Cardiac fibroblast (primary cell): ENCODE measurements at places on chromosomes 6 and 20.

DNA sequence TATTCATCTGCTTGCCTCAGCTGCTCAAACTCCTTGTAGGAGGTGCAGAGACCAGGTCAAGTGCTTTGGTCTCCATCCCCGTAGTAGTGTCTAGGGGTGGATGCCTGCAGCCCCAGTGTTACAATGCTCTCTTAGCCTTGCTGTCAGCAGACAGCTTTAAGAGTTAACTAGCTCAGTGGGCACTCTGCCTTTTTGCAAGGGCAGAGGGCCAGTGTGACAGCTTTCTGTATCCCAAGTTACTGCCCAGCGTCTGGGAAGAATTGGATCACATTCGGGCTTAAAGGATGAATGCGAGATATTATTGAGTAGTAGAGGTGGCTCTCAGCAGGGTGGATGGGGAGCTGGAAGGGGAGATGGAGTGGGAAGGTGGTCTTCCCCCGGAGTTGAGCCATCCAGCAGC lies 339.9 kb upstream of the RNF217 start:
- no peak for DNase-seq

DNA sequence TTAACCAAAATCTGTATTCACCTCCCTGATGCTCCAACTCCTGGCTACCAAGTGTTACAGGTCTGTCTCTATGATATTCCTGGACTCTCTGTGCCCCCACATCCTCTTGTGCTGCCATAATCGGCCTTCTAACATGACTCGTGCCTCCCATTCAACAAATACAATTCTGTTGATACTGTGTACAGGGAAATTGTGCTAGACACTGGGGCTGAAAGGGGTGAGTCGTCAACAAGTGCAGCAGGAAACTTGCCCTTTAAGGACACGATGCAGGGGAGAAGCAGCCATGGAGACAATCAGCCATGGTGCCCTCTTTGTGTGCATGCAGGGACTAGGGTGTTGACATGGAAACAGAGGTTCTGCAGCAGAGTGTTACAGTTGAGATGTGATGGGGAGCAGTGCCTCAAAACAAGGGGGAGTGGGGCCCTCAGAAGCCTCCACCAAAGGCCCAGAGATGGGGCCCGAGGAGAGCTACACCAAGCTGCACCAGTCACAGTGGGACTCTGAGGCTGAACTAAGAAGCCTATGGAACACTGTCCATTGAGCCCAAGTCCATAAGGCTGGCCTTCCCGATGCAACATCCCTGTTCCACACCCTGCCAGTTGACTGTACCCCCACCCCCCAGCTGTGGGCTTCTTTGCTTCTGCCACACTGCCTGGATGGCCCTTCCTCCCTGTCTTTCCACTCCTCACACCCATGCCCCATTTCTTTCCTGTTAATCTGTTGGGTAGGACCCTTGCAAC lies 3.1 kb downstream of the PCED1A start:
- DNase-seq = no peak

- DNase-seq = no peak
Measured at GRCh38 chr6:37878150-37878710, 58.7 kb downstream of the ZFAND3 start.

- no peak for DNase-seq
Measured at GRCh38 chr6:39256294-39256940, 27.1 kb upstream of the KCNK5 start.

- DNase-seq = no peak
Measured at GRCh38 chr6:109093732-109094415, 772 bp downstream of the SESN1 start.

DNA sequence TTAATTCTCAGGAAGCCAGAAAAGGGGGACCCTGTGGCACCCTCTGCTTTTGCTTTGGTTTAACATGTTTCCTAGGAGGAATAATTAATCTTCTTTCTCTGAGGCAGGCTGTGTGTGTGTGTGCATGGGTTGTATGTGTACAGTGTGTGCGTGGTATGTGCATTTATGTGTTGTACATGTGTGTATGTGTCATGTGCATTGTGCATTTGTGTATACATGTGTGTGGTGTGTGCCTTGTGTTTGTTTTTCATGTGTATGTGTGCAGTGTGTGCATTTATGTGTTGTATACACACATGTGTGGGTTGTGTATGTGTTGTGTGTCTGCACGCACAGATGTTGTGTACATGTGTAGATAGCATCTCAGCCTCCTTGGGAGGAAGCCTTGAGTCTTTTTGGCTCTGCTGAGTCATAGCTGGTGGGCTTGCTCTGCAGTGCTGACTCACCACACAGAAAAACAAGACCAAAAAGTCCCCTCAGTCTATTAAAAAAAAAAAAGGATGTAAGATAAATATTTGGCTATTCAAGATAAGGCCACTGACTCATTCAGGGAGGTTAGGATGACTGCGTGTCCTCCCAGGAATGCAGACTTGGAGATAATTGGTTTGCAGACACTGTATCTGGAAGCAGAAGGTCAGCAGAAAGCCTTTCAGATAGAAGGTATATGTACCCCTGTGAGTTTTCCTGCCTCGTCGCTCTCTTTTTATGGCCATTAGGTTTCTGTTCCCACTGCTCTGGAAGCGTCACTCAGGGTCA lies 58.6 kb downstream of the SYNJ2 start:
- peak; percentile 94 for DNase-seq

GRCh38 chr6:5566718-5567117 lies 305.4 kb downstream of the FARS2 start:
- no peak for DNase-seq

- no peak for DNase-seq
Measured at GRCh38 chr6:2754393-2754792, 3.7 kb upstream of the MYLK4 start.

GRCh38 chr20:33732166-33732970 lies 572 bp downstream of the ZNF341 start:
- no peak for DNase-seq

DNA sequence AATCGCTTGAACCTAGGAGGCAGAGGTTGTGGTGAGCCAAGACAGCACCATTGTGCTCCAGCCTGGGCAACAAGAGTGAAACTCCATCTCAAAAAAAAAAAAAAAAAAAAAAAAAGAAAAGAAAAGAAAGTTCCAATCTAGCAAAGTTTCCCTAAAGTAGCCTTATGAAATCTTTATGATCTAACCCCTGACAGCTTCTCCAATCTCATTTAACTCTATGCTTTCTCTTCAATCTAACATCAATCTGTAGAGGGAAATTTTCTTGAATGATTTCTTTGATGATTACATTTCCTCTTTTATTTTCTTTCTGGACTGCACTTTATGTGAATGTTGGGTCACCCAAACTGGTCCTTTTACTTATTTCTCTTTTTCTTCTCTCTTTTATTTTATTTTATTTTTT lies 2.2 kb upstream of the SLC18B1 start:
- no peak for DNase-seq

- no peak for DNase-seq
Measured at GRCh38 chr20:46552460-46553420, 2.3 kb upstream of the OCSTAMP start.

DNA sequence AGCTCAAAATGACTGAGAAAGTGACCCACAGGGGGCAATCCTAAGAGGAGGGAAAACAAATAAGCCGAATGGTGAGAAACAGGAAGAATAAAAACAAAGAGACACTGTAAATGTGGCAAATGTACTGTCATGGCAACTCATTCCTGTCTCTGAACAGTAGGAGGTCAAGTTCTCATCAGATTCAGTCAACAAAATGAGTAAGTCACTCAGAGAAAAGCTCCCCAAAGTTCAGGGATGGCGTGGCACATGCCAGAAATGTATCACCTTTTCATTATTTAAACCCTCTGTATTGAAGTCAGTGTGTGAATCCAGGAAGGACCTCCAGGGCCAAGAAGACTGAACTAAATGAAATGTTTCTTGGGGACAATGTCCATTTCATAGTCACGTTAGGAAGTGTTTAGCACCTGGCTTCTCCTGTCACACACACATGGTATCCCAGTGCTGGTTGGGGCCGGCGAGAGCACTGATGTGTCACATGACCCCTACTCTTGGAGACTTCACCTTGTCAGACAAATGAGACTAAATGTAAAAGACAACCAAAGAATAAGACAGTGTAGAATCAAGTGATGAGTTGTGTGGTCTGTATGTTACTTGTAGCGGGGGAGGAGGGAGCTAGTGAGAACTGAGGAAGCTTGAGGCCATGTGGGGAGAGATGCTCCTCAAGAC lies 20.7 kb downstream of the CNR1 start:
- DNase-seq = no peak

- DNase-seq = no peak
Measured at GRCh38 chr20:1848373-1848772, 46.8 kb upstream of the SIRPA start.

DNA sequence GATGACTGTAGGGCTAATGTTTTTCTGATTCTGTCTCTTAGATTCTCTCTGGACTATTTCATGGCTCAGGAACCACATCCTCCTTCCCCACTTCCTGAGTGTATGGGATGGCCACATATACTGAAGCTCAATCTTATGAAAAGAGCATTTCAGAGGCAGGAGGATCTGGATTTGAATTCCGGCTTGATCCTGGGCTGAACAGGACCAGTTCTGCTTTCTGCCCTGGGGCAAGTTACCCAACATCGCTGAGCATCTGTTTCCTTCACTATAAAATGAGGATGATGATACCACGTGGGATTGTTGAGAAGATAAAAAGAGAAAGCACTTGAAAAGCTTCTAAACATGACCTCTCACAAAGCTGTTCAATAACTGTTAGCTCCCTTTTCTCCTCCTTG lies 168.4 kb upstream of the TNFAIP3 start:
- DNase-seq = no peak

DNA sequence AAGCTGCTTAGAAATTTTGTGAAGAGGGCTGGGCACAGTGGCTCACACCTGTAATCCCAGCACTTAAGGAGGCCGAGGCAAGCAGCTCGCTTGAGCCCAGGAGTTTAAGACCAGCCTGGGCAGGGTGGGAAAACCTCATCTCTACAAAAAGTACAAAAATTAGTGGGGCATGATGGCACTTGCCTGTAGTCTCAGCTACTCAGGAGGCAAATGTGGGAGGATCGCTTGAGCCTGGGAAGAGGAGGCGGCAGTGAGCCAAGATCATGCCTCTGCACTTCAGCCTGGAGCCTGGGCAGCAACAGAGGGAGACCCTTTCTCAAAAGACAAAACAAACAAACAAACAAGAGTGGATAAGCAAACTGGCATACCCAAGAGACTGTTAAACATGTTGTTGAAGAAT lies 308.3 kb upstream of the ADGRB3 start:
- no peak for DNase-seq

GRCh38 chr20:58042591-58042990 lies 185.9 kb downstream of the ANKRD60 start:
- no peak for DNase-seq

GRCh38 chr20:51768759-51769517 lies 748 bp upstream of the ATP9A start:
- no peak for DNase-seq

GRCh38 chr20:6709910-6710595 lies 57.4 kb upstream of the BMP2 start:
- no peak for DNase-seq
